ENCODE measurements at places on chromosomes 11 and 22. TPM values are rescaled to one million over a fixed set of nuclear protein-coding genes. Genes with fewer than 3 reads are reported as not detected.

MLC1 gene
- total RNA-seq = 2.8 TPM

KCNE3 gene
- not detected for total RNA-seq

IL10RA gene
- total RNA-seq = 1.1 TPM

KCNJ1 gene
- total RNA-seq = 0.24 TPM

OR51E1 gene
- 0.08 TPM for total RNA-seq

ZNRF3 gene
- 3.3 TPM for total RNA-seq

OR5B21 gene
- not detected for total RNA-seq

SCUBE2 gene
- total RNA-seq = 5.2 TPM

TMPRSS6 gene
- 0.57 TPM for total RNA-seq

XKR3 gene
- not detected for total RNA-seq

GAL3ST3 gene
- total RNA-seq = 4.7 TPM

OR51B4 gene
- total RNA-seq = 0.31 TPM

C1QTNF5 gene
- total RNA-seq = 0.87 TPM

CHCHD10 gene
- total RNA-seq = 47.5 TPM

TYR gene
- 0.14 TPM for total RNA-seq

DAGLA gene
- total RNA-seq = 2.6 TPM

SEC14L6 gene
- 0.73 TPM for total RNA-seq

C22orf15 gene
- 0.70 TPM for total RNA-seq

MIOX gene
- not detected for total RNA-seq

TMEM135 gene
- total RNA-seq = 12.5 TPM

CREBZF gene
- total RNA-seq = 85.4 TPM

LRRC4C gene
- 0.51 TPM for total RNA-seq

PATE1 gene
- not detected for total RNA-seq

NCAPD3 gene
- total RNA-seq = 20.7 TPM

TBX1 gene
- 0.21 TPM for total RNA-seq

DEFB131B gene
- total RNA-seq = not detected

LYVE1 gene
- total RNA-seq = 0.09 TPM

ACRV1 gene
- total RNA-seq = 0.59 TPM

OR52N4 gene
- 0.32 TPM for total RNA-seq

CD44 gene
- total RNA-seq = 0.16 TPM

CYTH4 gene
- total RNA-seq = 0.67 TPM

PHOX2A gene
- 0.97 TPM for total RNA-seq

CTSC gene
- 18.2 TPM for total RNA-seq

DRD4 gene
- total RNA-seq = 0.26 TPM

NXPE4 gene
- not detected for total RNA-seq

PATE4 gene
- 0.25 TPM for total RNA-seq

CATSPERZ gene
- 1.2 TPM for total RNA-seq

MS4A3 gene
- not detected for total RNA-seq

MS4A15 gene
- 0.13 TPM for total RNA-seq

GLYAT gene
- total RNA-seq = not detected

C11orf42 gene
- total RNA-seq = 1.0 TPM

FAM181B gene
- total RNA-seq = 2.3 TPM

TBX10 gene
- total RNA-seq = 0.98 TPM

DEPDC7 gene
- total RNA-seq = 3.6 TPM

NUP160 gene
- total RNA-seq = 22.9 TPM

ANGPTL5 gene
- total RNA-seq = 0.10 TPM

CRYBB3 gene
- not detected for total RNA-seq

OR51B6 gene
- total RNA-seq = 0.21 TPM

KRTAP5-1 gene
- not detected for total RNA-seq

Measured in motor neuron (in vitro differentiated cells).